ENCODE measurements at places on chromosomes 6 and 20. TPM values are rescaled to one million over a fixed set of nuclear protein-coding genes. Genes with fewer than 3 reads are reported as not detected.

FRK gene
- total RNA-seq, result 5.1 TPM

ZNF831 gene
- not detected for total RNA-seq

COL10A1 gene
- total RNA-seq, result not detected

ESR1 gene
- not detected for total RNA-seq

OR2H2 gene
- not detected for total RNA-seq

CCR6 gene
- not detected for total RNA-seq

HSF2 gene
- 17.3 TPM for total RNA-seq

GPLD1 gene
- 0.33 TPM for total RNA-seq

GPSM3 gene
- total RNA-seq, result 0.79 TPM

RGS17 gene
- under 0.01 TPM for total RNA-seq

UBE2C gene
- total RNA-seq, result 3.9 TPM

CHRNA4 gene
- not detected for total RNA-seq

OR2W1 gene
- total RNA-seq, result not detected

CNKSR3 gene
- total RNA-seq, result 11.0 TPM

SUMO4 gene
- 2.7 TPM for total RNA-seq

MATN4 gene
- 0.54 TPM for total RNA-seq

NRN1 gene
- total RNA-seq, result not detected

FAM8A1 gene
- 13.9 TPM for total RNA-seq

TMEM244 gene
- total RNA-seq, result not detected

CEP57L1 gene
- total RNA-seq, result 19.2 TPM

VGLL2 gene
- not detected for total RNA-seq

GMNN gene
- 18.8 TPM for total RNA-seq

WFDC13 gene
- not detected for total RNA-seq

EFHC1 gene
- total RNA-seq, result 22.8 TPM
